ENCODE measurements at places on chromosomes 4 and X.

- DNase-seq = no peak
Observed at GRCh38 chrX:137695417-137695816, 129.5 kb downstream of the ZIC3 start.

GRCh38 chrX:41302370-41302769, 31.6 kb upstream of the DDX3X start:
- no peak for DNase-seq

DNA sequence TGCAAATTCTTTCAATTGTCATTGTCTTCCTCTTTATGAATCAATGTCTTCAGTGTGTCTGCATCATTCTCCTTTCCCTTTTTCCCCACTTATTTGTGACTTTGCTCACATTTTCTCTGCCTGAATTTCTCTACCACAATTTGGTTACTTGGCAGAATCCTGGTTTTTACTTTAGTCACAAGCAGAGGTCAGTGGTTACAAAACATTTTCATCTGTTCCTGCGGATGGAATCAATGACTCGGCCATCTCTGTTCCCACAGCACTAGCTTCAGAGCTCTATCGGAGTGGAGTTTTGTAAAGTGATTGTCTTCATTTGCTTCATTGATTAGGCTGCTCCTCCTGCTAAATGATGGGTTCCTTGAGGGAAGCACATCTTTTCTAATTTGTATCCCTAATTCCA, 501.3 kb upstream of the AADAT start:
- DNase-seq = no peak

GRCh38 chr4:129641179-129641578, 545.2 kb downstream of the C4orf33 start:
- peak; percentile 32 for DNase-seq

DNA sequence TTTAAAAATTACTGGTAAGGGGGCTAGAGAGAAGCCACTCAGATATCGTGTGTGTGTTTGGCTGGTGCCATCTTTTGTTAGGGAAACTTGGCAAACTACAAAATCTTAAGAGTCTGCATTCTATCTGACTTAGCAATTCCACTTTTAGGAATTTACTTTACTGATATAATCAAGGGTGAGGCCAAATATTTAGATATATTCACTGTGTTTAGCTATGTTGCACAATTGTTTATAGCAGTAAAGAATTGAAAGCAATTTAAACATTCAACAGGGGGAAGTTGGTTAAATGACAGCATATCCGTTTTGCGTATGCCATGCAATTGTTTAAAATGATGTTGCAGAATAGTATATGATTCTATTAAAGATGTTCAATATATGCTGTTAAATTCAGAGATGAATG, 6.4 kb upstream of the HERC3 start:
- no peak for DNase-seq

GRCh38 chr4:38656111-38656510, 7.9 kb upstream of the KLF3 start:
- DNase-seq = no peak

DNA sequence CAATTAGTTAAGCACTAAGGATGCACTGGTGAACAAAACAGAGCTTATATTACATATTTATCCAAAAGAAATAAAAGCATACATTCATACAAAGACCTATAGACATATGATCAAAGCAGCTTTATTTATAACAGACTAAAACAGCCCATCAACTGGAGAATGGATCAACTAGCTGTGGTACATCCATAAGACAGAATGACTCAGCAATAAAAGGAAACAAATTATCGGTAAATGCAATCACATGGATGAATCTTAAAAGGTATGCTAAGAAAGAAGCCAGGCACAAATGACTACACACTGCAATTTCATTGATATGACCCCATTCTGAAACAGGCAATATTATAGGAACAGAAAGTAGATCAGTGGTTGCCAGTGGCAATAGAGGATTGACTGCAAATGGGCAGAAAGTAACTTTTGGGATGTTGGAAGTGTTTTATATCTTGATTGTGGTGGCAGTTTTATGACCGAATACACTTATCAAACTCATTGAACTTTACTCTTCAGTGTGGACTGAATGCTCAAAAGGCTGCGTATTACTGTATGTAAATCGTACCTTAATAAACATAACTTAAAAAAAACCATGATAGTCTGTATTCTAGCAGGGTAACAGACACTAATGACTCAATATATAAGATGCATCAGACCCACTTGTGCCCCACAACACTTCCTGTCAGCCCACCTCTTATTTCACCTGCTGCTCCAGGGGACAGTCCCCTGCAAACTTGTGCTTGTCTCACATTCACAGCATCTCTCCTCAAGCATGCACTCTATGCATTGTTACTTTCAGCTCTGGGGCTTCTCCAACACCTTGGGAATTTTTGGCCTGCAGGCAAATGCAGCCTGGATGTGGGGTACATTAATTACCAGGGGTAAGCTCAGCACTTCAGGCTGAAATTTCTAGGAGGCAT, 59.1 kb downstream of the MID1IP1 start:
- DNase-seq = no peak

DNA sequence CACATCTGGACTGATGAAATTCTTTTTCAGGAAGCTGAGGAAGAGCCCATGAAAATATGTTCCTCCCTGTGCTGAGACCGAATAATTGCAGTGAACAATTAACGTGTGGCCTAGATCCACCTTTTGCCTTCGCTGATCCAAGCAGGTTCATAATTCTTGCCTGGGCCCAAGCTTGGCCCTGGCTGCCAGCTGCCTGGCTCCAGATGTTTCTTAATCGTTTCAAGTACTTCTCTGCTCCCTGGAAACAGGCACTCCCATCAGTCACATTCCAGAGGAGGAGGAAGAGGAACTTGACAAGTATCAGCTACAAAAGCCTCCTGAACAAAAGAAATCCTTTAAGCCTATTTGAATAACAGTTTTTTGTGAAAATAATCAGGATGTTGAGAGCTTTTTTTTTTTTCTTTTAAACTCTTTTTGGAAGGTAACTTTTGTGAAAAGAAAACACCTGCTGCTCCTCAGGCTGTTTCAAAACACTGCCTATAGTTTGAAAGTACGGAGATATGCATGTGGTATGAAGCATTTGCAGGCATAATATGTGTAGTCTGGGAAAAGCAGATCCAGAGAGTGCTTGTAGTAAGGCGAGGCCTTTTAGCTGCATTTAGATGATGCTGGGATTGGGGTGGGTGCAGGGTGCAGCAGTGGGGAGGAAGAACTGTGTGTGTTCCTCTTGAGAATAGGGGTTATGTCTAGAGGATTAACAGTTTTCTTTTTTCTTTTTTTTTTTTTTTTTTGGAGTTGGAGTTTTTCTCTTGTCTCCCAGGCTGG, 154.4 kb downstream of the PTTG2 start:
- DNase-seq = no peak

GRCh38 chr4:138562544-138562991, 320.4 kb upstream of the SLC7A11 start:
- DNase-seq = peak; percentile 24

GRCh38 chrX:17842769-17843525, 18.2 kb downstream of the RAI2 start:
- DNase-seq = no peak

- DNase-seq = no peak
Observed at GRCh38 chrX:134664202-134664601, 5.9 kb upstream of the PLAC1 start.

- DNase-seq = no peak
Observed at GRCh38 chr4:26837993-26838842, 22.4 kb upstream of the STIM2 start.

DNA sequence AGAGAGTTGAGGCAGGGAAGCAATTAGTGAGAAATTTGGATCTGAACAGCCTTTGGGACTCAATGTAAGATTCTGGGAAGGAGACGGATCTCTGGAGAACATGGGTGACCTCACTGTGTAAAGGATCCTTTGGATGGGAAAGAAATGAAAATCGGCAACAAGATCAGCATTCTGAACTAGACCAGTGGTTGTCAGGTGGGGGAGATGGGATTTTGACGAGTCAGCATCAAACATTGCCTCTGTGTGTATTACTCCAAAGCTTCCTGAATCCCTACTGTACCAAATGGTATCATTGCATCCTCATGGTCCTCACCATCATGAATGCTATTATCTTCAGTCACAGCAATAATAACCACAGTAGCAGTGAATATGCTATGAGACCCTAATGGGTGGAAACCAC, 52.8 kb downstream of the PGRMC2 start:
- no peak for DNase-seq

DNA sequence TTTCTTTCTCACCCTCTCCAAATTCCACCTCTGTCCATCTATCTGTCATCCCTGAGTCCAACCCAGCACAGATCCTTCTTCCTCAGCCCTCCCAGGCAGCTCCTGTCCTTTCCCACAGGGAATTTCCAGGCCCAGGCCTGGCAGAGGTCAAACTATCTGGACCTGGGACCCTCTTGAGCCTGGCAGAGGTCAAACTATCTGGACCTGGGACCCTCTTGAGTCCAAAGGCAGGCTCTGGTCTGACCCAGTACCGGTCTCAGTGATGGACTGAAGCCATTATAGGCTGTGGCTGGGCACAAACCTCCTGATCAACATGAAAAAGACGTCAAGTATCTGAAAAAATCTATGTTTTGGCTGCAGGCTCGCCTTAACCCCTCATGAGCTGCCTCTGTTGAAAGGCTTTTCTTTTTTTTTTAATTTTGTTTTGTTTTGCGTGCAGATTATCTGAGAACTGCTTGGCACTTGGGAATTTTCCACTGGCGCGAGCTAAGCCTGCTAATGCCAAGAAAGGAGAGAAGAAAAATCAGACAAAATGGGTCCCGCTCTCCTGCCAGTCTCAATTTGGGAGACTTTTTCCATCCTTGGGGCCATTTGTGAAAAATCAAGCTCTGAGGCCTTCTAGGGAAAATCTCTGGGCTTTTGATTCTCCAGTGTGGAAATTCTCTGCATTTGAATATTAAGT, 31.2 kb downstream of the MSX1 start:
- DNase-seq = no peak

GRCh38 chrX:70168238-70169188, 8.8 kb upstream of the DGAT2L6 start:
- DNase-seq = peak; percentile 33

GRCh38 chr4:168631241-168632162, 134.7 kb downstream of the PALLD start:
- DNase-seq = peak; percentile 88

- no peak for DNase-seq
Observed at GRCh38 chr4:72786401-72786990, 217.5 kb upstream of the ADAMTS3 start.

GRCh38 chr4:102139132-102139573, 206.1 kb downstream of the SLC39A8 start:
- peak; percentile 31 for DNase-seq

DNA sequence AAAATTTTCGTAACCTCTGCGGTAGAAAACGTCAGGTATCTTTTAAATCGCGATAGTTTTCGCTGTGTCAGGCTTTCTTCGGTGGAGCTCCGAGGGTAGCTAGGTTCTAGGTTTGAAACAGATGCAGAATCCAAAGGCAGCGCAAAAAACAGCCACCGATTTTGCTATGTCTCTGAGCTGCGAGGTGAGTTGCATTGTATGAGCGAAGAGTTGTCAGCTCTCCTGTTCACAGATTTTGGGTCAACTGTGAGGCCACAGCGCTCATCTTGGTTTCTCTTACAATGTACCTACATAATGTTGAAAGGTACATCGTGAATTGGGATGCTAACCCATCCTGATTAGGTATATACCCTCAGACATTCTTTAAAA, 486 bp downstream of the CLCN3 start:
- DNase-seq = peak; percentile 34

DNA sequence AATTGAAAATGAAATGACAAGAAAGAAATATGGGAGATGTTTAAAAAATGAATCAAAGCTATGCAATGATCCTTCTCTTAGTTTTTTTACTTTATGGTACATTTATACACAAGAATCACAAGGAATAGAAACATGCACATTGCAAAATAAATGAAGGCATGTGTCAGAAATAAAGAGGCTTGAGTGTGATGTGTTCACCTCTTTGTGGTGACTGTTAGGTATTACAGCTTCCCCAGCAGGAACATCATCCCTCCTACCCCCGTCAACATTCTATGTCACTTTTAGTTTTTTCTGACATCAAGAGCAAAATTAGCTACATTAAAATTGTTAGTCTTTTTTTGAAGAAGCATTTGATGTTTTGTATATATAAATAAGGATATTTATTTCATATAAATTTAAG, 214.8 kb downstream of the SLC4A4 start:
- DNase-seq = no peak

- DNase-seq = no peak
Observed at GRCh38 chr4:132827522-132827921, 321.6 kb upstream of the PCDH10 start.

- no peak for DNase-seq
Observed at GRCh38 chrX:15758140-15758539, 20.1 kb downstream of the CA5B start.

- DNase-seq = no peak
Observed at GRCh38 chr4:153084224-153084979, 119.8 kb upstream of the TRIM2 start.

GRCh38 chr4:86223472-86223871, 136.4 kb downstream of the MAPK10 start:
- no peak for DNase-seq

DNA sequence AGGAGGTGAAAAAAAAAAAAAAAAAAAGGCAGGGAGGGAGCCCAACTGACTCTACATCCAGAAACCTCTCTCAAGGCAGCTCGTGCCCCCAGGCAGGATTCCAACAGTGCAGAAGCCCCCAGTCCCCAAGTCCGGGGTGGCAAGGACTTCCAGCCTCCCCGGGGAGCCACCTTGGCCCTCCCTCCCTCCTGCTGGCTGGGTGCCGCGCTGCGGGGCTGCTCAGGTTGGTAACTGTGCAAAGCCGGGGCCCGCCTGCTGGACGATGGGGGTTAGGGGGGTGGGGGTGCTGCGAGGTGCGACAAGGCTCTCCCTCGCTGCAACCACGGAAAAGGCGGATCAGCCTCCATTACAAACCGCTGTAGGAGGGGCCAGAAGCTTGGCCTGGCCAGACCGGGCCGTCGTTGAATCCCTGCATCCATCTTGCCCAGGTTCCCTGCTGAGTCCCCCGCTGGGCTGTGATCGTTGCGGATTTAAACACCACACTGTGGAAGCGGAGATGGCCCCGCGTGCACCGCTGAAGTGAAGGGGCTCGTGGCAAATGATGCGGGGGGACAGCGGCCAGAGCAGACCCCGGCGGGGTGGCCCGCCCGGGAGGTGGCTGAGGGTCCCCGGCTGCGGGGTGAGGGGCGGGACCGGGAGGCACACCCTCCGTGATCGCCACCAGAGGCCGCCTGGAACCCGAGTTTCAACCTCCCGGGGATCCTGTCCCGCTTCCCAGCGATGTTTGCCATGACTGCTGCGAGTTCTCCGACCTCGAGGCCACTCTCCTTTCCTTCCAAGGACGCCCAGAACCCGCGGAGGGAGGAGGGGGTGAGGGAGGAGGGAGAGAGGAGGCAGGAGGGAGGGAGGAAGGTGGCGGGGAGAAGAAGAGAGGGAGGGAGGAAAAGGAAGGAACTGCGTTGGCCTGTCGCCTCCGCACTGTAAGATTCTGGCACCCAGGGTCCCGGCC, 58.0 kb upstream of the DDX3X start:
- DNase-seq = peak; percentile 82

GRCh38 chrX:45980726-45981125, 564.5 kb downstream of the ZNF674 start:
- no peak for DNase-seq

GRCh38 chr4:153204728-153205648, 745 bp downstream of the TRIM2 start:
- DNase-seq = no peak

GRCh38 chrX:12892716-12893115, 13.7 kb upstream of the TLR8 start:
- DNase-seq = no peak

- DNase-seq = peak; percentile 41
Observed at GRCh38 chr4:10582059-10582686, 102.4 kb downstream of the CLNK start.

All from right hindlimb (tissue), 1 donor.